ENCODE measurements at places on chromosomes 5 and 9.
A peak's percentile ranks its signal among the peaks of the same experiment; 100 is the strongest.

DNA sequence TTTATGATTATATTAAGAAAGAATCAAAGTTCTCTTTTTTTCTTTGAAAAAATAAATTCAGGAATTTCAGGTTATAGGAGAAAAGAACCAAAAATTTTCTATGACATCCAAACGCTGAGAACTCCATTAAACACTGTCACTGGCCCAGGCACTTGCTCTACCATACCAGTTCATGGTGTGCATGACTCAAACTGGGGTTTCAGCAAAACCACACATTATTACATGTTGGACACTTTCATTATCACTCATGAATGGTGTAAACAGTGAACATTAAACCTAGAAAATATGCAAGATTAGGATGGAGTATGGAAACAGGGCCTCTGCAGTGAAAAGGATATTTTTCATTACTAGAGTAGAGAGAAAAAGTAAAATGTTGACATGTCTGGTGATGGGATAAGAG is 369.9 kb upstream of the FAM174A start:
- DNase-seq: no peak

- DNase-seq: no peak
These were observed 28.2 kb upstream of the LPAR1 start for GRCh38 chr9:111066468-111066867.

DNA sequence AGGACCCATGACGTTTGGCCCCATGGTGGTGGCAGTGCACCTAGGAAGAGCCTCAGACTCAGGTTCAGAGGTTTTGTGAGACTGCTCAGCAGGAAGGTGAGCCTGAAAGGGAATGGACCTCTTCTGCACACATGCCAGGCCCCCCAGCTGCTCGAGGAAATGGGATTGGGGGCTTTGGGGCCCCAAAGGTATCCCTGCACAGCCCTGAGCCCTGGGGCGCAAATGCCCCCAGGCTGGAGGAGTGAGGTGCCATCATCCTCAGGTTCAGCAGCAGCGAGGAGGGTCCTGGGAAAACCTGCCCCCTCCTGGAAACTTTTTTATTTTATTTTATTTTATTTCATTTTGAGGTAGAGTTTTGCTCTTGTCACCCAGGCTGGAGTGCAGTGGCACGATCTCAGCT is 171.8 kb upstream of the MVB12B start:
- DNase-seq: no peak

GRCh38 chr5:131224387-131225201 is 39.3 kb upstream of the CDC42SE2 start:
- no peak for DNase-seq

- DNase-seq: no peak
These were observed 52.1 kb downstream of the TSSK1B start for GRCh38 chr5:113382731-113383130.

DNA sequence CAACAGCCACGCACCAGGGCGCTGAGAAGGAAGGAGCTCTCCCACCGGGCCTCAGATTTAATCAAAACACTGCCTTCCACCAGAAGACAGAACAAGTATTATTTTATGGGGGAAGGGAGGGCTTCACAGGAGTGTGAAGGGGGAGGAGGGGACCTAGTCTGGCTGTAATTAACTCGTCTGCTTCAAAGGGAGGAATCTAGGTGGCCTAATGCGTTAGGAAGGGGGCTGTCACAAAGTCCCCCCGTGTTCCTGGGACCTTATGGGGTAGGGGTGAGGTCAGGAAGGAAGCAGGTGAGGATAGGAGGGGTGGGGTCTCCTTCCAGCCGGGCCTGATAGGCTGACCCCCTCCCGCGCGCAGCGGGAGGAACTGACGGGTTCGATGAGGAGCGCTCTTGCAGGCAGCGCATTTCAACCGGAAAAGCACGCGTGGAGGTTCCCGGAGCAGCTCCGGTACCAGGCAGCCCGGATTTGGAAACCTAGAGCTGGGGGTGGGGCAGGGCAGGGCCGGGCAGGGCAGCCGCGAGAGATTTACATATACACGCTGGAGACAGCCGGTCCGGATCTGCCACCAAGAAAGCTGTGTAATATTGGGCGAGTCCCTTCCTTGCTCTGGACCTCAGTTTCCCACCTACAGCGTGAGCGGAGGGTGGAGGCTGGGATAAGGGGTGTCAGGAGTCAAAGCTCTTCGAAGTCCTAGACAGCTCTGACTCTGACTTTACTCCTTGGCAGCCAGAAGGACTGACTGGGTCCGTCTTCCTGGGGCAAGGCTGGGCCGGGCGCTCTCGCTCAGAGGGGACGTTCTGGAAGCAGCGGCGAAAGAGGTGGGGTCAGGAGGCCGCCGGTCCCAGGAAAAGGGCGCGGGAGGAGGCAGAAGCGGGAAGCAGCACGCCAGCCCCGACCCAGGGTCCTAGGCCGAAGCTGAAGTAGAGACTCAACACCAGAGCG is 1.8 kb downstream of the SHB start:
- DNase-seq: no peak

- no peak for DNase-seq
These were observed 729 bp downstream of the CDHR2 start for GRCh38 chr5:176549871-176550270.

GRCh38 chr9:4491626-4491975 is 1.3 kb downstream of the SLC1A1 start:
- DNase-seq: no peak

DNA sequence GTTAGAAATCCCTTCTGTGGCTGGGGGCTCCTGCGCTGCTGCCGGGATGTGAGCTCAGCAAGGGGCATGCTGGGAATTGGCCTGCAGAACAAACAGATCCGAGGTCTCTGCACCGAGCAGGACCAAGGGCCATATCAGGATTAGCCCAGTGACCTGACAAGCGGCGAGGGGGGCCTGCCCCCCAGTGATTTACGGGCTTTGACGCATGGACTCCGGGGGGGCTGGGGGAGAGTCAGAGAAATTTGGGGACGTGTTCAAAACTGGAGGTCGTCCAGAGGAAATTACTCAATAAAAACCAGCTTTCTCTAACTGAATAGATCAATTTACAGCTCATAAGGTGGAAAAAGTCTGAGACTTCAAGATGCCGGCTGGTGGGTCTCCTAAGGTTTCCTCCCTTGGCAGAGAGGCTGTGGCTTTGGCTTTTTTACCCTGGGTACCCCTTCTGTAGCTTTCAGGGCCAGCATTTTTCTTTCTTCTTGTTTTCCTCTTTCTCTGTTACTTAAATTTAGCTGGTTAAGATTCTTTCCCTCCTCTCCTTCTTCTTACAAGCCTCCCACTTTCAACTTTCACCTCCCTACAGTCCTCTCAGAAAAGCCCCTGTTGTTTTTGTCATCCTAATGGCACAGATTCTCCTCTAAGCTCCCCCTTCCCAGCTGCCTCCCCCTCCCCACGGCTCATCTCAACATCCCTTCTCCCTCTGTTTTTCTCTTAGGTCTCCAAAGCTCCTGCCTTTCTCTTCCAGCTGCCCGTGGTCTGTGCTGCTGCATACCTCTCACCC is 551.0 kb downstream of the CCDC171 start:
- DNase-seq: no peak

GRCh38 chr5:129687941-129688340 is 60.0 kb upstream of the MINAR2 start:
- DNase-seq: no peak

GRCh38 chr5:179791881-179792611 is 1.7 kb upstream of the LTC4S start:
- DNase-seq: no peak

DNA sequence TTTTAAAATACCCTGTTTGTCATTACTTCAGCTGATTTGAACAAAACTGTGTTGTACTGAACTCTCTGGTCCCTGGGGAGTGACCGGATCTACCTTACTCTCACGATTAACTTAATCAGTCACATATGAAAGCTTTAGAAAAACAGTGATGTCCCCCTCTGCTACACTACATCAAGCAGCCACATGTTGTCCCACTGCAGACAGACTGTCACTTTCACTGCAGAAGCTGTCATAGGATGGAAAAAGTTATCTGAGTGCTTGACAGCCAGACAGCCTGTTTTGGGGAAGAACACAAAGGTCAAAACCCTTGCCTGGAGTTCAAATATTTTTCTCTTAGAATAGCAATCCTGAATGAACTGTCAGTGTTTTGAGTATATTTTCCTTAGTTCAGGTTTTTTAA is 546.4 kb downstream of the DTWD2 start:
- no peak for DNase-seq

DNA sequence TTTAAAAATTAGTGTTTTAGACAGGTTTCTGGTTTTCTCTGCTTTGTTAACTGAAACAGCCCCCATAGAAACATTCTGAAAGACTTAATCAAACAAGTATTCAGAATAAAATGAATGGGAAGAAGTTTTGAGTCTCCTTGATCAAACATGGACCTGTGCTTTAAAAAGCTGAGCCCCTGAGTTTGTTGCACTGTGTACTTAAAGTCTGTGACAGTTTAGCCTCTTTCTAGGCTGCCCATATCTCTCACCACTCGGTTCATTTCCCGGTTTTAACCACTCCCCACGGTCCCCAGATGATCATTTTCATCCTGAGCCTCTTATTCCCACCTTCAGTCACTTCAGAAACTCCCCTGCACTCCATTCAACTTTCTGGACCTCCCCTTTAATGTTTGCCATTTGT is 215.9 kb upstream of the DMRT1 start:
- DNase-seq: no peak

DNA sequence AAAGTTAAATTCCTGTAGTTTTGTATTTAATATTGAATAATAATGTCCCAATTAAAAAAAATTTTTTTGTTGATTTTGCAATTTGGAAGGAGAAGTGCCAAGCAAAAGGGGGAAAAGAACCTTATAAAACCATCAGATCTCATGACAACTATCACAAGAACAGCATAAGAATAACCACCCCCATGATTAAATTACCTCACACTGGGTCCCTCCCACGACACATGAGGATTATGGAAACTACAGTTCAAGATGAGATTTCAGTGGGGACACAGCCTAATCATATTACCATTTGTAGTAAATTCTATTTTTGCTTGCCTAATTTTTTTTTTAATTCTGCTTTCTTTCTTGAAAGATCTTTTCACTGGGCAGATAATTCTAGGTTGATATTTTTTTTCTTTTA is 33.4 kb upstream of the FCHO2 start:
- no peak for DNase-seq

DNA sequence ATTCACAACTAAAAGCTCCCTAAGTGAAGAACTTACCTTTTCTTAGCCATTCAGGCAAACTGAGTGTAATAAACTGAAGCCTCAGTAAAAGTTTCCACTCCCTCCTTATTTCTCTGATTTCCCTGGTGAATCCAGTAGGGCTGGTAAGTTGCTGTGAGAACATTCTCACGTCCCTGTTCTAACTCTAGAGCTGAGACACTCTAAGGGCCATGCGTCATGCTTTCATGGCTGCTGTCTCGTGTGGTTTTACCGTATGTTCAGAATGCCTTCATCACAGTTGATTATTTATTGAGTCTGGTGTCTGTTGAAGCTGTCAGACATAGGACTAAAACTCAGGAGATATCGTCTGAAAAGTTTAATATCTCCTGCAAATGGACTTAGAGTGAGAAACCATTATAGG is 1.3 kb downstream of the OR2S2 start:
- DNase-seq: no peak

GRCh38 chr9:27714388-27714787 is 141.1 kb upstream of the C9orf72 start:
- DNase-seq: no peak

DNA sequence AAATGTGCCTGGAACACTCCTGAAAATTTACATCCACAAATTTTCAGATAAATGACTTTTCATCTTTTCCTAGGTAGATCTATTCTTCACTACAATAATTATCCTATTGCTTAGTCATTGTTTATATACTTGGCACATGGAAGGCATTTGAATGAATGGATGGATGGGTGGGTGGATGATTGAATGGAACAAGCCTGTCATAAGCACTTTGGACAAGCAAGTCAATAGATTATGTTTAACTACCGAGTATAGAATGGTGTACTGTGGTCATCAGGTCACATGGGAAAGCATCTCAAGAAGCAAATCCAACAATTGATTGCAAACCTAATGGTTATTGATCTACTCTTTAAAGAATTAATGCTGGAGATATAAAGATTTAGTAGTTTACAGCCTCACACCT is 114.4 kb upstream of the DMRTA1 start:
- DNase-seq: no peak

DNA sequence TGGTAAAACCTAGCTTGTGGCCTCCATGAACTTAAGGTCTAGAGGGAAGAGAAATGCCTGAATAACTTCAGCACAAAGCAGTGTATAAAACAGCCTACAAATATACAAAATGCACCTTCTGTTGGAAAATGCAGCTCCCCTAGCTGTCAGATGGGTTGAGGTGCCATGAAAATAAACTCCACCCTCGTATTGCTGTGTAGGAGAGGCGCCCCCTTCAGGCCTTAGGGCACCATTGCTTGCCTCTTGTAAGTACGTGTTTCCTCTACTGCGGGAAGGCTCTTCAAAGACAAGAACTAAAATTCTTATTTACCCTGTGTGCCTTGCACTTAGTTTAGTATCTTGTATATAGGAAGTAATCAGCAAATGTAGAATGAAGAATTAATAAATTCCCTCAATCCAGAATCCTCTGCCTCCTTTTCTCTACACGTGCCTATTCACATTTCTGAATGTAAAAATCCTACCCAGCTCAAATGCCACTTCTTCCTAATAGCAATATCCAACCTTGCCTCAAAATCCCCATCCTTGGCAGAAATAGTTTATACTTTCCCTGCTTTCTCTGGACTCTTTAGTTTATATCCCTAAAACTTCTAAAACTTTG is 393.7 kb upstream of the PDE4D start:
- peak; percentile 47 for DNase-seq

DNA sequence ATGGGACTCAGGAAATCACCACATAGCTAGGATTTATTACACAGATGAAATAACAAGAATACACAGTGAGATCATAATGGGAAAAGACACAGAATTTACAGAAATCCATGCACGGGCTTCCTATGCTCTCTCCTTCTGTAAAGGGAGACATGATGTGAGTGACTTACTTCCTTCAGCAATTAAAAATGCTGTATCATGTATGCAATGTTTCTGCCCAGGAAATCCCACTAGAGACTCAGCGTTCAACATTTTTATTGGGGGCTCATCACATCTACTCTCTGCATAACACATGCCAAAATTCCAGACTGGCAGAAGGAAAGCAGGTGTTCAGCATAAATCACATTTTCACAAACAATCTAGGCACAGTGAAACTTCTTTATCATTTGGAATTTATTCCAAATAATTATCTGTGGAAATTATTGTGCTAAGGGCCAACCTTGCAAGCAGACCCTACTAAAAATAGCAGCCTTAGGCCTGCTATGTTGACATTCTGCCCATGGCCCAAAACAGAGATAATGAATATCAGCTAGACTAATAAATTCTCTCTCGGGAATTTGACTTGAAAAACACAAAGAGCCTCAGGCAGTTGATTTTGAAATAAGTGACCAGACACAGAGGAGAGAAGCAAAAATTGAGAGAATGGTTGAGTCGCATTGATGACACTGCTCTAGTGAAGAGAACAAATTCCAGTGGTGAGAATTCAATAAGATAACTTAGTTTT is 31.4 kb upstream of the SELENOP start:
- peak; percentile 24 for DNase-seq

- no peak for DNase-seq
These were observed 26.0 kb downstream of the ERCC6L2 start for GRCh38 chr9:95901506-95901905.

Data from mesenchymal stem cell (in vitro differentiated cells and primary cell).